Muscle of back (tissue), 13 donors: ENCODE measurements at places on chromosomes 12 and 14.

- no peak for DNase-seq
Observed at GRCh38 chr12:40325349-40325960, 100.7 kb downstream of the LRRK2 start.

DNA sequence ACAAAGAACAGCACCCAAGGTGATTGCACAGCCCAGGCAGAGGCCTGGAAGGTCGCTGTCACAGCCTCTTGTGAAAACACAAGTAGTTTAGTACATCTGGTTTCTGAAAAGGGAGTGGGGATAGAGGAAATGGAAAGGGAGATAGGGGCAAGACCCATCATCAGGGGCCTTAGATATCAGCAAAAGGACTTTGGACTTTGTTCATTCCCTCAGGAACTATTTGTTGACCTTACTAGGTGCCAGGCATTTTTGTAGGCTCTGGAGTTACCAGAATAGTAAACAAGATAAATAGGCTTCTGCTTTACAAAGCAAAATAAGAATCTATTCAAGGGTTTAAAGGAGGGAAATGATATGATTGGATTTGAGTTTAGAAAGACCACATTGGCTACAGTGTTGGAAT lies 199.4 kb upstream of the CDKN3 start:
- DNase-seq = no peak

DNA sequence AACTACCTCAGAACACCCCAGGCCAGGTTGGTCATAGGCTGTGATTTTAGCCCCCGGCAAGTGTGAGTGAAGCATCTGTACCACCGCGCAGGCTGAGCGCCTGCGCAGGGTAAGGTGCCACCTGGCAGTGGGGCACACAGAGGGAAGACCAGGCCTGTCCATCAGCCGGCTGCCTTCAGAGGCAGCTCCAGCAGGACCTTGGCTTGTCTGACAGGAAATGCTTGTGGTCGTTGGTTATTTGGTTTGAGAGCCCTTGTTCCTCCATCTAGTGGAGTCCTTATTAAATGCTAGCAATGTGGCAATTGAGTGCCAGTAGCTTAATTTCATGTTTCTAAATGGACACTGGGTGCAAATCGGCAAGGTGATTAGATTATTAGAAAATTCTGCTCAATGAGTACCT lies 27.5 kb downstream of the SLC25A29 start:
- DNase-seq = no peak

DNA sequence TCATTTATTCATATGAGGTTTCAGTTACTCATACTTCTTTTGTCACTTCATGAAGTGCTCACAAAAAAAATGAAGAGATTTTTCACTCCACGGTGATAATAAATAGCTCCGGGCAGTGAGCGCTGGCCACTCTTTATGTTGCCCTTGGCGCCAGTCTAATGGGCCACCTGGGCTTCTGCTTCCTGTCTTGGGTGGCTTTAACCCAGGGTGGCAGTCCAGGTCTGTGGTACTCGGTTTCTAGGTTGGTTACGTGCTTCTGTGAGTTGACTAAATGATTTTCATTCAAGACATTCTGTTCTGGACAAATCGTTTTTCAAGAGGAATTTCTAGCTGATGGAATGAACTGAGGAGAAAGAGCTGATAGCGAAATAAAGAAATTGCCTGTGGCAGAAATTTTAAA lies 34.6 kb upstream of the NID2 start:
- DNase-seq = no peak

DNA sequence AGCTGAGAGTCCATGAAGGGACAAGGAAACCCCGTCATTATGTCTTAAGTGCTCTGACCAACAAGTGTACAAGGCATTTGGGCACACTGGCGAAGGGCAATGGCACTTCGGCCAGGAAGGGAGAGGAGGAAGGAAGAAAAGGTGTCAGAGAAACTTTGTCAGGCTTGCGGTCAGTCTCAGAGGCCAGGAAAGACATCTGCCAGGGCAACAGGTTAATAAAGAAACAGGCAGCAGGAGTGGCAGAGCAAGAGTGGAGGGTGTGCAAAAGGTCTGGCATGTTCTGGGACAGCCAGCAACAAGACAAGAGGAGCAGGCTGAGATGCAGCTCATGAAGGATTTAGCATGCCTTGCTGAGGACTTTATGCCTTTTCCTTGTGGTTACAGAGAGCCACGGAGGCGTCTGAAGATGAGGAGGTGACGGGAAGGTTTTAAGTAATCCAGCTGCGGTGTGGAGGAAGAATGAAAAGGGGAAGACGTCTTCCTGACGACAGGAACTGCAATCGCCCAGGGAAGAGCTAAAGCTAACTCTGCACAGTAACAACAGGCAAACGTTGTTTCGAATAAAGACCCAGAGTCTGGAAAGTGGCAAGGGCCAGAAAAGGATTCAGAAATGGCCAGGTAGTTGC lies 13.1 kb downstream of the APPL2 start:
- no peak for DNase-seq

DNA sequence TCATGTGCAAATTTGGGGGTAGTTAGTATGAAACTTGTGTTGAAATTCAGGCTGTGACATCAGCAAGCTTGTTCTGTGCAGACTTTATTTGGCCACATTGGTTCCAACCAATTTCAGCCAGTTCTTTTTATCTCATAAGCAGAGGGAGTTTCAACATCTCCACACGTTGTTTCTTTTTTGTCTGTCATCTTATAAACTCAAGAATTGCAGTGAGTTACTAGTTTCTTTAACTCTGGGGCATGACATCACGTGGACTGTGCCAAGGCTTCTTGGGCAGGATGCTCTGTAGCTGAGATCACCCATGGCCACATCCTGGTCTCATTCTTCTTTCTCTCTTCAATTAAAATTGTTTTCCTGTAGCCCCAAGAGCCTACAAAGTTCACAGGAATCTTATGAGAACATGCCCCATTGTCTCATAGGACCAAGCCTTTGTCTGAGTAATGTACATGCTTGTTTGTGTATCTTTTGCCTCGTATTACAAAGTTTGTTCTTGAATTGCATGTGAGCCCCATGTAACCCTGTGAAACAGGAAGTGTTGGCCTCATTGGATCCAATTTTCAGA lies 982.0 kb upstream of the TMEM132C start:
- DNase-seq = peak; percentile 56

GRCh38 chr12:27616356-27617142 lies 79.7 kb upstream of the REP15 start:
- DNase-seq = no peak

- no peak for DNase-seq
Observed at GRCh38 chr12:85296362-85296761, 16.3 kb downstream of the ALX1 start.

DNA sequence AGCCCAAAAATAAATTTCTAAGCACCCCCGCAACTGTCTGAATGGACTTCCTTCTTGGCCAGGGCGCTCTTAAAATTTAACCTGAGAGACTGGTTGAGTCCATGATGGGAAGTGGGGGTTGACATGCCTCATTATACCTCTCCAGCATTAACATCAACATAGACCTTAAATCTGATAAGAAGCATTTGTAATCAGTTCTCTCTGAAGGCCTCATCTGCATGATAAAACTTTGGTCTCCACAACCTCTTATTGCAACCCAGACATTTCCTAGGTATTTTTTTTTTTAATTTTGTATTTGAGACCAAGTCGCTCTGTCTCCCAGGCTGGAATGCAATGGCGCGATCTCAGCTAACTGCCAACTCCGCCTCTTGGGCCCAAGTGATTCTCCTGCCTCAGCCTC lies 10.4 kb upstream of the SLC8B1 start:
- no peak for DNase-seq

DNA sequence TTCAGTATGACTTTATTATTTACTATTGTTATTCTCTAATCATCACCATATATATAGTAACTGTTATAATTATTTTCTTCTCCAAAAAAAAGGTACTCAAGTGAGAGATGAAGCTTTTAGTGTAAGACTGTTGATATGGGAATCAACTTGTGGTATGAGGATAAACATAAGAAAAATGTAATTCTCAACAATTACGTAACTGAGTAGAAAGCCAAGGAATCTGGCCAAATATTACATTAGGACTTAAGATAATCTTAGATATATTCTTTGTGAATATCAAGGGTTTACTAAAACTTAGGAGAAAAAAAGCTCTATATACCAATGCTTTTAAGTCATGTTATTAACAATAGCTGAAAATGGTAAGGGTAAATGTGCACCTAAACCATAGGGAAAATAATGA lies 13.3 kb downstream of the SENP1 start:
- no peak for DNase-seq

- DNase-seq = peak; percentile 70
Observed at GRCh38 chr14:75282170-75282554, 3.5 kb downstream of the FOS start.

GRCh38 chr12:123356159-123356670 lies 8.4 kb downstream of the SBNO1 start:
- no peak for DNase-seq

DNA sequence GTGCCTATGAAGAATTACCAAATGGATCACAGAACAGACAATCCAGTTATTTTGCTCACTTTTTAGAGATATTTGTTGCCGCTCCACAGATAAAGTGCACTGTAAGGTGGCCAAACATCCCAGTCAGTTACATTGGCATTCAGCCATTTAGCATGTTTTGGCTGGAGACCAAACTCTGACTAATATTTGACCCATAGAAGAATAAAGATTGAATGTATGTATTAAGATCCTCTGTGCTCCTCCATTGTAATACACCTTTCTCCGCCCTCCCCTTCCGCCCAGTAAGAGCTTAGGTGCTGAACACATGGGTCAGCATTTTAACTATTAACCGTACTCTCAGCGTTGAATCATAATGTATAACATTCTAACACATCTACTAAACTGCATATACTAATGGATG lies 163.4 kb downstream of the ANO6 start:
- no peak for DNase-seq
